Amygdala (tissue), 56 donors: ENCODE measurements at places on chromosomes 2 and 18.

- DNase-seq, result no peak
Measured at GRCh38 chr2:217477583-217477982, 525.2 kb downstream of the TNS1 start.

DNA sequence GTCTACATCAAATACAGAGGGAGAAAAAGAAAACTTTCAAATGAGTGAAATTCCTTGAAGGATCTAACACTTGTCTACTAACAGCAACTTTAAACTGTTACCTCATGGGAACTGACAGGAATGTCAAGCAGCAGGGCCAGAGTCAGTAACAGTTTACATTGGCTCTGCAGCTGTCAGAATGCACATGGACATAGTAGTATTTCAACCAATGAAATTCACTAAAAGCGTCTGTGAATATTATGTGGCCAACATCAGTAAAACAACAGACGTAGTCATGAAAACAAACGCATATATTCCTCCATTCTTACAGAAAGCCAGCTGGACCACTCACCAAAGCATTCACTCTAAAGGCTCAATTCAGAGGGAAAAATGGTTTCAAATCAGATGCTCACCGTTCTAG, 79.3 kb upstream of the RNU4ATAC start:
- DNase-seq, result no peak

DNA sequence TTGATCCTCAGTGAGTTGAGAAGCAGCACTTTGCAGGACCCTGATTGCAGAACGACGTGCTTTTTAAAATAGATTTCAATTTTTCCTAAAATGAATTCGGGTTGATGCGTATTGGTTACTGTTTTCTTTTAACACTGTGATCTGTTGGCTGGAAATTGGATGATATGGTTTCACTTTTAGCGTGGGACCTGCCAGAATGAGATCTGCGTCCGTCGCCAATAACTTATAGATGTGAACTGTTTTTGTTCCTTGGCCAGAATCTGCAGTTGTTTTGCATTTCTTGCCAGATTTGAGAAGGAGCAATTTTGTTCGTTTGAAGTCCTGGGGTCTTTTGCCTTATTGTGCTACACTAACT, 703 bp downstream of the UGGT1 start:
- no peak for DNase-seq

GRCh38 chr18:2654928-2655177, 673 bp upstream of the SMCHD1 start:
- no peak for DNase-seq

GRCh38 chr2:218894151-218894879, 13.7 kb downstream of the WNT10A start:
- no peak for DNase-seq
